GM12878 (cell line): ENCODE measurements at places on chromosomes 1 and 21.

DNA sequence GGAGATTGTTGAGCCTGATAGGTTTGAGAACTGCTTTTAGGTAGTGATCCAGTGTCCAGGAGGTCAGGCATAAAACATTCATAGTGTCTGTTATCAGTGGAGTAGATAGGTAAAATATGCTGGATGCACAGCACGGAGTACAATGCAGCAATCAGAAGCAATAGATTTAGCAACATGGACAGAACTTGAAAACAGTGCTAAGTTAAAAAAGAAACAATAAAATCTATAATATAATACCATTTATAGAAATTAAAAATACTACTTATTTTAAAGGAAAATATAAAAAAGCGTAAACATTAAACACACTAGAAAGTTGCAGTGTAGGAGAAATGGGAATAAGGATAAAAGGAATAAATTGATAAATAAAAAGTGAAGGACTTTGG lies 3.4 kb upstream of the TAF13 start:
- DNase-seq: no peak

DNA sequence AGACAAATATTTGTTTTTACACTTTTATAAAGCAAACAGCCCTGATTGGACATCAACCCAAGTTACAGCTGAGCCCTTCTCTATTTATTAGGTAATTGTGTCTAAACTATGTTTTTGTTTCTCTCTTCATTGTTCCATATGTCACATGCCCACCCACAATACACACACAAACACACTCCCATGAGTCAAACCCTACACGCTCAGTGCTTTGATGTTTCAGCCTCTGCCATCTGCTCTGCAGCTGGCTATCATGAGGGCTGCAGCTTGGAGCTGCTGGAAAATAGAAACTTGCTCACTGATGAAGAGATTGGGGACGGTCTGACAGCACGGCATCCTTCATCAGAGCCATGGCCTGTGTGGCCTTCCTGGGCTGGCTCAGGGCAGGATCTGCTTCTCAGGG lies 41.7 kb downstream of the PSMG1 start:
- no peak for DNase-seq

- DNase-seq: no peak
Measured at GRCh38 chr1:47996060-47996405, 1.2 kb downstream of the TRABD2B start.

- no peak for DNase-seq
Measured at GRCh38 chr1:218529646-218530300, 184.6 kb downstream of the TGFB2 start.

- DNase-seq: no peak
Measured at GRCh38 chr1:246335151-246335550, 171.9 kb downstream of the SMYD3 start.

- DNase-seq: no peak
Measured at GRCh38 chr1:21233490-21233889, 56.8 kb downstream of the ECE1 start.

- no peak for DNase-seq
Measured at GRCh38 chr1:85585799-85586198, 5.2 kb downstream of the CCN1 start.
